ENCODE measurements at places on chromosomes 5 and 9. TPM values are rescaled to one million over a fixed set of nuclear protein-coding genes. Genes with fewer than 3 reads are reported as not detected.

DNA sequence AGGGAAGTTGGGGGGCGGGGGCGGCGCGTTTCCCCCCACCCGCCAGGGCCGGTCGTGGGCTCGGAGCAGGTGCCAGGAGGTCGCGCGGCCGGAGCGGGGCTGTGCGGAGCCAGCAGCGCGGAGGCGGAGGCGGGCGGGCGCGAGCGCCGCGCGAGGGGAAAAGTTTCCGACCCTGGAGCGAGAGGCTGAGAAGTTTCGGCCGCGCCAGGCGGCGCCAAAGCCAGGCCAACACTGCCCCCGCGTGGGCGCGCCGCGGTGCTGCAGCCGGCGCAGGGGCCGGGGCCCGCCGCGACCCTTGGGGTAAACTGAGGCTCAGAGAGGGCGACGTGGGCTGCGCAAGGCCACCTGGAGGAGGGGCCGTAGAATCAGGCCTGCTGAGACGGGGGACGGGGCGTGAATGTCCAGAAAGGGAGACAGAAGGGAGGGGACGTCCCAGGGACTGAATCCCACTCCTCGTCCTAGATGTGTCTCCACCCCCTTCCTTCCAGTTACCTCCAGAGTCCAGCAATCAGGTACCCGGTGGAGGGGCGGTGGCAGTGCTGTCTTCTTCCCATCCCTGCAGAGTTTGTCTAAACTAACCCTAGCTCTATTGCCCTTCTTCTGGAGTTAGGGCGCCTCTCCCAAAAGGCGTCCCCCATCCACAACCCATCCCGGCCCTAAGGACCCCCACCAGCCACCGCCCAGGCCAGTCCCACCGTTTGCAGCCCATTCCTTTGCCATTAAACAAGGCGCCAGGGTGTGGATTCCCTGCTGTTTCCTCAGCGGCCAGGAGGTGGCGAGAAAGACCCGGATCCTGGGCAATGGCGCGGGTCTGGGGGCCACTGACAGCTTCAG is 10.2 kb downstream of the C9orf50 start:
- DNase-seq = peak; percentile 71

- no peak for DNase-seq
These were observed 1095.2 kb upstream of the EDIL3 start for GRCh38 chr5:85479849-85480248.

Gene POU5F2
- total RNA-seq = 4.4 TPM

Gene ANGPTL2
- total RNA-seq = not detected

Gene LCN9
- total RNA-seq = not detected

Gene PCDHB13
- total RNA-seq = not detected

- peak; percentile 41 for DNase-seq
These were observed at the start of gene TOR4A for GRCh38 chr9:137277329-137278041. Gene TOR4A (plus strand): TSS chr9:137277726. CDS start chr9:137278690, 964 bp downstream.

GRCh38 chr5:173565491-173566072 is 50.9 kb downstream of the BOD1 start:
- no peak for DNase-seq

Gene GPR107
- total RNA-seq = 32.9 TPM

Gene CHSY3
- total RNA-seq = 2.3 TPM

GRCh38 chr5:126433701-126434100 is 10.5 kb downstream of the GRAMD2B start:
- DNase-seq = no peak

Gene PCDHB7
- total RNA-seq = not detected

- DNase-seq = no peak
These were observed 175.8 kb upstream of the FTMT start for GRCh38 chr5:121675924-121676323.

DNA sequence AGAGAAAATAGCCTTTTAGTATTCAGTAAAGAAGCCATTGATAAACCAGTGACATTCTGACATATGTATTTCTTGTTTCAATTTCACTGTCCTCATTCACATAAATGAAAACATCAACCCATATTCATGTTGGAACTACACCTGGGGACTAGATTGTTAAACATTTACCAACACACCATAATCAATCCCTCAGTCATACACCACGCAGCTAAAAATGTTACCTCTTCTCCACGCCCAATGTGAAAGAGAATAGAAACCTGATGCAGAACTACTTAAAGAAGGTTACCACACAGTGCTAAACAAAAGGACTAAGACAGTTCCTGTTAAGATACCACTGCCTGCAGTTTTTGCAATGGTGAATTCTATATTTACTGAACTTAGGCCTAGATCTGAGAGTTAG is 518.9 kb downstream of the PRELID2 start:
- no peak for DNase-seq

DNA sequence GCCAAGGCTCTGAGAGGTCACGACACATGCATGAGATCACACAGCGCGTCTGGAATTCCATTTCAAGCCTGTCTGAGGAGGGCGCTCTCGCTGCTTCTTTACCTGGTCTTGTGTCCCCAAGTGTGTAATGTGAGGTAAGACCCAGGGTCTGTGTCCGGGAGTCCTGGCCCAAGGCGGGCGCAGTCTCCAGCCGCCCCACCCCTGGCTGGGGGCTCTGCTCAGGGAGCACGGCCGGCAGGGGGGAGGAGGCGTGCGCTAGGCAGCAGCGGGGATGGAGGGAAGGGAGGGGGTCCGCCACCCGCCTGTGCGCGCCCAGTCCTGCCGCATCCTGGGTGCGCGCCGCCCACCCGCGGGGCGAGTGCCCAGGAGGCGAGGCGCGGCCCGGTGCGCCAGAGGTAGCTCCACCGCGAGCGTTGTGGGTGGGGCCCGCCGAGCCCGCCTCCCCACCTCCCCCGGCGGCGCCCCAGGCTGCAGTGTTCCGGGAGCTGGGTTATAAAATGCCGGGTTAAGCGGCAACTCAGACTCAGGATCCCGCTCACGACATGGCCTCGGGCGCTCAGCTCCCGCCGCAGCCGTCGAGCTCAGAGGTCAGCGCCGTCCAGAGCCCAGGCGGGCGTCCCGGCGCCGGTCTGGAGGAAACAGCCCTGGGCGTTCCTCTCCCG is at the start of gene CCNI2:
TSS of gene CCNI2 (plus strand) at position 473 of the 662 bp plus-strand sequence. CDS start at position 543, 70 bp downstream.
- DNase-seq = peak; percentile 29

Gene ADAMTSL2
- total RNA-seq = not detected

DNA sequence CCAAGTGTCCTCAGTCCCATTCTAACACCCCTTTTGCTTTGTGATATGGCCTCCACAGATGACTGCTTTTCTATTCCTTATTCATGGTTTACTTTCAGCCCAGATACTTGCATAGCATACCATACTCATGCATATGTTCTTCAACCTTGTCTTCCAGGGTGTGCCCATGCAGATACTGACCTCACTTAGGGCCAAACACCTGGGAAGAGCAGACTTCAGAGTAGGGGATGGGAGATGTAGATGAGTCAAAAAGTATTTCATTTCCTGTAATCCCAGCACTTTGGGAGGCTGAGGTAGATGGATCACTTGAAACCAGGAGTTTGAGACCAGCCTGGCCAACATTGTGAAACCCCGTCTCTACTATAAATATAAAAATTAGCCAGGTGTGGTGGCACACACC is 58.3 kb downstream of the NRG2 start:
- no peak for DNase-seq

DNA sequence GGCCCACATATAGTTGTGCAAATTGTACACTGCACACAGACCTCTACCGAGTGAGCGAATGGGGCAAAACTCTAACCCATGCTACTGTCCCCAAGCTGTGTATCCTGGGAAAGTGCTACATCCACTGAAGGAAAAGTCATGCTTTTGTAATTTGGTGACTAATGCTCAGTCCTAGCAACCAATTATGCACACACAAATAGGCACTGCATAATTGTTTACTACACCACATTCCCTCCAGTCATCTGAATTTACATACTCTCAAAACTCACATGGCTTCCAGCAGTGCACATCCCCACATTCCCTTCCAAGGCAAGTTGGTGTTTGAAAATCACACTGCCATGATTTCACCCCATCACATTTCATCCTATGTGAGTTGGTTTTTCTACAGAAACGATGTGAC is 125.9 kb upstream of the OSMR start:
- DNase-seq = no peak

- no peak for DNase-seq
These were observed 1.5 kb upstream of the MRPS30 start for GRCh38 chr5:44807269-44807668.

DNA sequence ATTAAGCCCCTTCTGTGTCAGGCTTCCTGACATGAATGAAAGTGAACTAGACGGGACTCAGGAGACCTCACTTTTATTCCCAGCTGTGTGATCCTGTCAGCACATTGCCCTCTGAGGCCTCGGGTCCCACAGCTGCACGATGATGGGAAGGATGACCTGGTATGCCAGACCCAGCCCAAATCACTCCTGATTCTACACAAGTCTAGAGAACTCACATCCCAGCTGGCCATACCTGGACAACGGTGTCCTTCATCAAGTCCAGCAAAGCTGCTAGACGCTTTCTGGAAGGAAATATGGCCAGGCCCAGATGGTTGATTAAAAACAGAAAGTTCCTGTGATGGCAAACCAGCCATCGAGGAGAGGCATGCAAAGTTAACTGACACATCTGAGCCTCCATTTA is 118.0 kb upstream of the FSTL4 start:
- no peak for DNase-seq

DNA sequence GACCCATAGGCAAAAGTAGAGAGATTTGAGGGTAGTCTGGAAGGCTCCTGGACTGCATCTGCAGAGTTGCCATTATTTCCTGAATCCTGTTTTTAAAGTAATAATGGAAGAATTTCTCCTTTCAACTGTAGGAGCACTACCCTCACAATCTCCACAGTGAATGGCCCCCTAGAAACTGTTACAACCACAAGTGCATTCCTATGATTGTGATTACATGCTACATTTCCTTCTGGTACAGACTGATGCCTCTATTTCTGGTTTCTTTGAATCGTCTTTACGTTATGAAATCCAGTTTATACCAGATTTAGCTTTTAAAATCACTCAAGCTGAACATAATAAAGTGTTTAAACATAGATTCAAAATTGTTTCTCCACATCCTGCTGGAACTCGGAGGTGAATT is 49.4 kb downstream of the FRMPD1 start:
- no peak for DNase-seq

Gene CATSPER3
- 0.55 TPM for total RNA-seq

GRCh38 chr5:4584982-4585381 is 555.1 kb upstream of the ADAMTS16 start:
- no peak for DNase-seq

DNA sequence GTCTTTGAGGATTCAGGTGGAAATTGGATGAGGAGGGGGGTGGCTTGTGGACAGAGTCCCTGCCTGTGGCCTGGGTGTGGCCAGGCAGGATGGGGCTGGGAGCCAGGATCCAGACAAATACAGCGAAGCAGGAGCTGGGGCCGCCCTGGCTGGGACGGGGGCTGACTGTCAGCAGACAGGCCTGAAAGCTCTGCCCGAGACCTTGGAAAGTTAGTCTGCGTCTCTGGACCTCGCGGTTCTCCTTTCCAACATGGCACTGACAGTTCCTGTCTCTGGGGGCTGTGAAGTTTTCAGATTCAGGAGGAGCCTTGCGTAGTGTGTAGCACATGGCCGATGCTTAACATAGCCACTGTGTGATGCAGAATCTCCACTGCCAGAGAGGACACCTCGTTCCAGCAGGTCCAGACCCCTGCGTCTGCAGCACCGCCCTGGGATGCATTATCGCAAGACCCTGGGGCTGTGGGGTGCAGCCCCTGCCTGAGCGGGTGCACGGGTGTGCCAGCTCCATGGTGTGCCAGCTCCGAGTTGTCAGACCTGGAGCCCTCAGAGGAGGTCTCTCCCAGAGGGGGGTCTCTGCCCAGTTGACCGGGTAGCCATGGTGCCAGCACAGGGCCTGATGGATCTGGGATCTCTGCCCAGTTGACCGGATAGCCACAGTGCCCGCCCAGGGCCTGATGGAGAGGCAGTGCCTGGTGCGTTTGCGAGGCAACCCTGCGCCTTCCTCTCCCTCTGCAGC is 89.3 kb downstream of the COL5A1 start:
- DNase-seq = no peak

DNA sequence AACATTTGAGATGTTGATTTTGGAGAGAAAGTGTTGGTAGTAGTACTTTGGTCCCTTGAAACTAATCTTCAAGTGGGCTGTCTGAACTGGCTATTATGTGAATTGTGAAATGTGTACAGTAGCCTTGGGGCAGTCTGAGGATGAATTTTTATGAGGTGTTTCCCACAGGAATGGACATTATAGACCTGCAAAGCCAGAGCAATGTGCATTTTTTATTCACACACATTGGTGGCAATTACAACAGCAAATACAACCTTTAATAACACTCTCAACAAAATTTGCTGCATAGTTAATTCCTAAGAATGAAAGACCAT is 147.0 kb downstream of the PAM start:
- DNase-seq = no peak

GRCh38 chr5:151903243-151903653 is 21.4 kb downstream of the GLRA1 start:
- no peak for DNase-seq

GRCh38 chr9:94199776-94200175 is 59.3 kb upstream of the ZNF169 start:
- DNase-seq = no peak

- DNase-seq = no peak
These were observed 37.3 kb upstream of the CDK5RAP2 start for GRCh38 chr9:120616966-120617935.

Gene RAB14
- 46.2 TPM for total RNA-seq

GRCh38 chr5:25095261-25095660 is 450.5 kb upstream of the CDH10 start:
- no peak for DNase-seq

Gene ROPN1L
- 4.3 TPM for total RNA-seq

- peak; percentile 64 for DNase-seq
These were observed 57.0 kb downstream of the C9orf153 start for GRCh38 chr9:86202338-86202882.

Gene DHX29
- 16.7 TPM for total RNA-seq

GRCh38 chr9:9395539-9395938 is 1217.3 kb downstream of the PTPRD start:
- no peak for DNase-seq
